Stimulated activated CD8-positive, alpha-beta memory T cell treated with anti-CD3 and anti-CD28 coated beads, Interleukin-4, amount 100 ng/mL, for 48 hours (primary cell): ENCODE measurements at places on chromosomes 13 and 19.
A peak's percentile ranks its signal among the peaks of the same experiment; 100 is the strongest.

DNA sequence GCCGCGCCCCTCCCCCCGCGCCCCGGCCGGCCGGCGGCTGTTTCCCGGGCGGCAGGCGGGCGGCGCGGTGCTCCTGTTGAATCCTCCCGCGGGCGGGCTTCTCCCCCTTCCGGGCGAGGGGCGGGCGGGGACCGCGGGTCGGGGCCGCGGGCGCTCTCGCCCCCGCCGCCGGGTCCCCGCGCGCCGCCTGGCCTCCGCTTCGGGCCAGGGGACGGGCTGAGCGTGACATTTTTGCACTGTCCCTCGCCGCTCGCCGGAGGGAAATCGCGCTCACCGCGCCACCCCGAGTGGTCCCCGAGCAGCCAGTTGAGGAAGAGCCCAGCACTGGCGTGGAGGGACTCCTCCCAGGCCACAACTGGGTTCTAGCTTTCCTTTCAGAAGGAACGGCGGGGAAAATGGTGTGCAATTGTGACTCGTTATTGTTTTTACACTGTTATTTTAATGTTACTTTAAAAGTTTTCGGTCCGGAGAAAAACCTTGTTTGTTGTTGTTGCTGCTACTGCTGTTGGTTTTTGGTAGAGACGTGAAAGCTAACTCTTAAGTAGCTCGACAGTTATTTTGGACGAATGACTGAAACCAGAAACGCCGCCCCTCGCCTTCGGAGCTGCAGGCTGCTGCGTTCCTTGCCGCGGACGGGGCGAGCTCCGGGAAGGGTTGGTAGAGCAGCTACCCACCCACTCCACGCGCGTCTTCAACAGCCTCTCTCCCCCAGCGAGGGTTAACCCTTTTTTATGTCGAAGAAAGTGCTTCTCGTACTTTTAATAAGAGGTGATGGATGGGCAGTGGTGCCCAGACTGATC, 959 bp downstream of the PDS5B start:
- peak; percentile 68 for DNase-seq

DNA sequence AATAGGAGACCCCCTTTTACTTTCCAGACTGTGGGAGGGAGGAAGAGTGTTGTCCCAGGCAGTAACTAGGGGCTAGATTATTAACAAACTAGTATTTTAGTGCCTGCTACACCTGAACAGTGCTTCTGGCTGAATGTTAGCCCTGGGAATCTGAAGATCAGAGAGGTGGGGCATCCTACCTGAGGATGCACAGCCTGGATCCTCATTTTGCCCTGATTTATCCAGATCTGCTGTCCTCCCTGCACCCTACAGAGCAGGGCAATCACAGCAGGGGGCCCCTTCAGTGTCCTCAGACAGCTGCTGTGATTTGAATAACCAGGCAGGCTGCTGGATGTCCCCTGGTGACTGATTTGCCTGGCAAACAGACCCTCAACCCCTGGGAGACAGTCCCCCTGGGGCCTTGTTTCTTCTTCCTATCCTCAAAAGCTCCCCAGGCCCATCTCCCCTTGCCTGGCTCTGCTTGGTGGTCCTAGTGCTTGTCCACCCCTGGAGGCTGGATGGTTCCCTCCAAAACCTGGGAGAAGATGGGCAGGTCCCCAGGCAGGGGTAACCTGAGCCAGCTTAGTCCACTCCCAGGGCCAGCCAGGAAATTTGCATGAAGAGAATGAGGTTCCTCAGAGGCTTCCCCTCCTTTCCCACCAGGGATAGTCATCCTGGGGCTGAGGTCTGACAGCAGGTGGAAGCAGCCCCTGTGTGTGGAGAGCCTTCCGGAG, at the start of gene OVOL3:
TSS of gene OVOL3 (plus strand) at position 657 of the 713 bp plus-strand sequence. CDS start 60 bp downstream, outside the sequence.
- DNase-seq, result no peak

- no peak for DNase-seq
These were observed 533 bp downstream of the LRCH1 start for GRCh38 chr13:46553521-46553885.

GRCh38 chr13:98563071-98563470, 13.8 kb downstream of the STK24 start:
- no peak for DNase-seq

GRCh38 chr13:78187781-78188180, 269.1 kb upstream of the EDNRB start:
- DNase-seq, result no peak

DNA sequence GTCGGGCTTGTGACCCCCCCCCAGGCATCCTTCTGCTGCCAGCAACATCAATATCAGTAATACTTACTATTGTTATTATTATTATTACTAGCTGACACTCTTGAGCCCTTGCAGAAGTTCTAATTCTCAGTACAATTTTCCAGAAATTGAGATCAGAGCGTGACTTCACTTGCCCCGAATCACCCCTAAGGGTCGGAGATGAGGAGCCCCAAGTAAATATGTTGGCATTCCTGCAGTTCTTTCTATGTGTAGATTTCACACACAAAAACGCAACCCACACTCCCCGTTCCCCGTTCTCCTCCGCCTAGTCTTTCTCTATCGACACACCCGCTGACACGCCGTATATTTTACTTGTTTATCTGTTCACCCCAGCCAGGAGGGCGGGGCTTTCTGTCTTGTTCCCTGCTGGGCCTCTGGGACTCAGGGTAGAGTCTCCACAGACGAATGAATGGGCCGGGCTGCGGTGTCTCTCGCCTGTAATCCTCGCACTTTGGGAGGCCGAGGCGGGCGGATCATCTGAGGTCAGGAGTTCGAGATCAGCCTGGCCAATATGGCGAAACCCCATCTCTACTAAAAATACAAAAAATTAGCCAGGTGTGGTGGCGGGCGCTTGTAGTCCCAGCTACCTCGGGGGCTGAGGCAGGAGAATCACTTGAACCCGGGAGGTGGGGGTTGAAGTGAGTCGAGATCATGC, 14.7 kb downstream of the TLE5 start:
- peak; percentile 72 for DNase-seq

DNA sequence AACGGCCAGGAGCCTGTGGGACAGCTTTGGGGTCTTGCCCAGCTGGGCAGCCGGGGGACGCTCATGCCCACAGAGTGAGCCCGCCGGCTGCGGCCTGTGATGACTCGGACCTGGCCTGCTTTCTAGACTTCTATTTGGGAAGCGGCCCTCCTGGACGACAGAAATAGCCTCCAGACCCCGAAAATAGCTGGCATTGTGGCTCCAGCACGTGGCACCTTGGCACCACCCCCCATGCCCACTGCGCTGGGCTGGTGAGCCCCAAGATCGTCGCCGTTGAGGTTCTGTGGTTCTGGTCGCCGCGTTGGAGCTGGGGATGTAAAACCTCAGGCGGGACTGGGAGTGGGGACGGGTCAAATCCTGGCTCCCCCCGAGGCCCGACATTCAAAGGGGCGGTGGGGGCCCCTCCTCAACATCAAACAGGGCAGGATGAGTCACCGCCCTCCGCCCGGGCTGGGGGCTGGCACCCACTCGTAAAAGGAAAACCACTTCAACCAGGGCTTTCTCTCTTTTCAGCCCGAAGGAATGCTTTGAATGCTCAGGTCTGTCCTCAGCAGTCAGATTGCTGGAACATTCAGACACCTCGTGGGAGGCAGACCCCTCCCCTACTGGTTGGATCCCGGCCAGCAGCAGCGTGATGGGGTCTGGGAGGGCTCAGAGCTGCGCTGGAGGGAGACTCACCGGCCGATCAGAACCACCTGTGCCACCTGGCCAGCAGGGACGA, 42.1 kb downstream of the GADD45B start:
- no peak for DNase-seq

- DNase-seq, result no peak
These were observed 540.8 kb downstream of the OLFM4 start for GRCh38 chr13:53569453-53569852.

- peak; percentile 39 for DNase-seq
These were observed 550 bp downstream of the ZNF383 start for GRCh38 chr19:37218592-37218935.

GRCh38 chr19:2976609-2977000, 759 bp upstream of the TLE6 start:
- no peak for DNase-seq

DNA sequence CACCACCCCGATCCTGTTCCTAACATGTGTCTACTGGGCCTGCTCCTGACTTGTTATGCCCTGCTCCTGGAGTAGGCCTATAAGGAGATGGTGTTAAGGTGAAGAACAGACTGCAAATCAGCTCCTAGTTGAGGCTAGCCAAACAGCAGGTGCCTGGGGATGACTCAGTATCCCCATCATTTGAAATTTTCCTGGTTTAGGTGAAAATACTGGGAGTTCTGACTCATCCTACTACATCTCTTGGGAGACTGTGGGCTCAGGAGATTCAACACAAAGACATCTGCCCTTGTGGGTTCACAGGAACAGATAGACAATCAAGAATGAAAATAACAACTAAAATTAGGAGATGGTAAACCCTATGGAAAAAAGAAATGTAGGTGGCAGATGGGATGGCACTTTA, 41.2 kb downstream of the BRD4 start:
- no peak for DNase-seq

DNA sequence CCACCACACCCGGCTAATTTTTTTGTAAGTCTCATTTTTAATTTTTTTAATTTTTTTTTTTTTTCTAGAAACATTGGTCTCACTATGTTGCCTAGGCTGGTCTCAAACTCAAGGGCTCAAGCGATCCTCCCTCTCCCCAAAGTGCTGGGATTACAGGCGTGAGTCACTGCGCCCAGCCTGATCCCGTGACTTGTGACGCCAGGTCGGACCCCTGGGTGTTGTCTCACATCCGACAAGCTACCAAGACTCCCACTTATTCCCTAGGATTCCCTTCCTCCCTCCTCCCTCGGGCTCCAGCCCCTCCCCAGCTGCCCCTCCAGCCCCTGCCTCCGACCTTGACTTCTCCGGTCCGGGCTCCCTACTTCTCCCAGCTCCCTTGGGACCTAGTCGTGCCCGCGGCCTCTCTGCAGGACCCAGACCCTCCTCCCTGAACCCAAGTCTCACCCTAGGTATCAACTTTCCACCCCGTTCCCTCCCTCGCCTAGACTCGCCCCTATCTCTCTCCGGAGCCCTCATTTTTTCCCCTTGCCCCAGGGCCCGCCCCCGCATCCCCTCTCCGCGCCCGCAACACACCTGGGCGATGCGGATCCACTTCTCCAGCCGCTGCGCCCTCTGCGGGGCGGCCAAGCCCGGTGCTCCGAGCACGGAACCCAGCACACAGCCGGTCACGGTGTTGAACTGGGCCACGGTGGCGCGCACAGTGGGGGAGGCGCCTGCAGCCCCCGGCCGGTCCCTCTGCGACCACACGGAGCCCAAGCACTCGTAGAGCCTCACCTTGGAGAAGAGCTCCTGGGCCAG, 13.1 kb downstream of the RGL3 start:
- DNase-seq, result peak; percentile 62

DNA sequence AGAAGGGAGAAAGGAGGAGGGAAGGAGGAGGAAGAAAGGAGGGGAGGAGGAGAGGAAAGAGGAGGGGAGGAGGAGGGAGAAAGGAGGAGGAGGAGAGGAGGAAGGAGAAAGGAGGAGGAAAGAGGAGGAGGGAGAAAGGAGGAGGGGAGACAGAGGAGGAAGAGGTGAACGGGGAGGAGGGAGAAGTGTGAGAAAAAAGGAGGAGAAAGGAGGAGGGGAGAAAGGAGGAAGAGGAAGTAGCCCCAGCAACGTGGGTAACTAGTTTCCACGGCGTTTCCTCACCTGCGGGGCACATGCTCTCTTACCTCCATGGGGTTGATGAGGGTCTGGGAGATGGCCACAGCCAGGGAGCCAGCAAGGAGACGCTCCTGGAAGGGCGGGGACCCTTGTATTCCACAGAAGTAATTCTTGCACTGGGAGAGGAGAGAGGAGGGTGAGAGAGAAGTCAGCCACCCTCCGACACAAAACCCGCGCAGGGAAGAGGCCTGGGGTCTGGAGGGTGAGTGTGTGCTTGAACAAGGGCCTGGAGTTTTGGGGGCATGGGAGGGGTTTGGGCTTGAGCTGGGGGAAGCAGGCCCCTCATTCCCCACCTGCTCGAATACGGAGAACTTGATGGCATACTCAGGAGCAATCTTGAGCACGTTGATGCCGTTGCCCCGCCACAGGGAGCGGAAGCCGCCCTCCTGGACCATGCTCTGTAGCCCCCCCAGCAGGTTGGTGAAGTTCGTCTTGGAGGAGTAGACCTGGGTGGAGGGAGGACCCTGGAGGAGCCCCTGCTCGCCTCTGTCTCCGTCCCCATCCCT, 3.9 kb downstream of the SLC25A41 start:
- DNase-seq, result no peak

- DNase-seq, result no peak
These were observed 2.6 kb downstream of the B3GNT8 start for GRCh38 chr19:41424335-41425173.

DNA sequence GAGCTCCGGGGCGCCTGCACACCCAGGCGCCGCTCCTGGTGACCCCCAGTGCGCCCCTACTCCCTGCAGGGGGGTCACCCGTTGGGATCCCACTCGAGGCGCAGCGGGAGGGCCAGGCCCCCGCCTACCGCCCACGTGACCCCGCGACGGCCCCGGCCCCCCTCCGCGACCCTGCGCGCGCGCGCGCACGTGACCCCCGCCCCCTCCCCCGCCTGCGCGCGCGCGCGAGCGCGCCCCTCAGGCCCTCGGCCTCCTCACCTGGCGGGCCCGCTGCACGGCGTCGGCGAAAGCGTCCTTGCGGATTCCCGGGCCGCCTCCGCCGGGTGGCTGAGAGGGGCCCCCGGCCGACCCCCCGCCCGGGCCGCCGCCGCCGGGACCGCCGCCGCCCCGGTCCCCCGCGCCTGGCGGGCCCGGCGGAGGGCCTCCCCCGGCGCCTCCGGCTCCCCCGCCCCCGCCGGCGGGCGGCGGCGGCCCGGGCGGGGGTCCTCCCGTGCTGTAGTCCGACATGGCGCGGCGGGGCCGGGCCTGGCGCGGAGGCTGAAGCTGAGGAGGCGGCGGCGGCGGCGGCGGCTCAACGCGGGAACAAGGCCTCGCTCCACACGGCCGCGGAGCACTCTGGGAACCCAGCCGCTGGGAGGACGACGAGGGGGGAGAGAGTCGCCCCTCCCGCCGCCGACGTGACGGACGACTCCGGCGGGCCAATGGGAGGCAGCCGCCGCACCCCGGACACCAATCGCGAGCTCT, at the start of gene KHSRP:
TSS of gene KHSRP (minus strand) at position 617 of the 744 bp plus-strand sequence. CDS start at position 507, 110 bp downstream.
- peak; percentile 49 for DNase-seq

DNA sequence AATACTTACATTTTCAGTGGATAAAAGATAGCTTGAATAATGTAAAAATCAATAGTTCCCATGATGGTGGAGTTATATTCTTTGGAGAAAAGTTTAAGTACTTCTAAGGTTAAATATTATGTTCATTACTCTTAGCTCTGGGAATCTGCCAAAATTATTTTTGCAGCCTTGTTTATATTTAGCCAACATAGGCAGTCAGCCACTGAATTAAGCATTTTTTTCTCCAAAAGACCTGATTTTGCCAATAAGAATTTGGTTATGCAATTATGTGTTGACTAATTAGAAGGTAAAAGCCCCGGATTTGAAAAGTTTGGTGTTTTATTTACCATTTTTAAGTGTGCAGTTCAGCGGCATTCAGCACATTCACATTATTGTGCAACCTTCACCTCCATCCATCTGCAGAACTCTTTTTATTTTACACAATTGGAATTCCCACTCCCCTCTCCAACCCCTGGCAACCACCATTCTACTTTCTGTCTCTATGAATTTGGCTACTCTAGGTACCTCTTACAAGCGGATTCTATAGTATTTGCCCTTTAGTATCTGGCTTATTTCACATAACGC, 90.1 kb upstream of the C1QTNF9B start:
- no peak for DNase-seq

GRCh38 chr13:25958986-25959385, 92.8 kb downstream of the SHISA2 start:
- DNase-seq, result no peak

- no peak for DNase-seq
These were observed 1.4 kb downstream of the SPACA6 start for GRCh38 chr19:51694318-51695085.
